EH (cell line): ENCODE measurements at places on chromosomes 4 and X.

DNA sequence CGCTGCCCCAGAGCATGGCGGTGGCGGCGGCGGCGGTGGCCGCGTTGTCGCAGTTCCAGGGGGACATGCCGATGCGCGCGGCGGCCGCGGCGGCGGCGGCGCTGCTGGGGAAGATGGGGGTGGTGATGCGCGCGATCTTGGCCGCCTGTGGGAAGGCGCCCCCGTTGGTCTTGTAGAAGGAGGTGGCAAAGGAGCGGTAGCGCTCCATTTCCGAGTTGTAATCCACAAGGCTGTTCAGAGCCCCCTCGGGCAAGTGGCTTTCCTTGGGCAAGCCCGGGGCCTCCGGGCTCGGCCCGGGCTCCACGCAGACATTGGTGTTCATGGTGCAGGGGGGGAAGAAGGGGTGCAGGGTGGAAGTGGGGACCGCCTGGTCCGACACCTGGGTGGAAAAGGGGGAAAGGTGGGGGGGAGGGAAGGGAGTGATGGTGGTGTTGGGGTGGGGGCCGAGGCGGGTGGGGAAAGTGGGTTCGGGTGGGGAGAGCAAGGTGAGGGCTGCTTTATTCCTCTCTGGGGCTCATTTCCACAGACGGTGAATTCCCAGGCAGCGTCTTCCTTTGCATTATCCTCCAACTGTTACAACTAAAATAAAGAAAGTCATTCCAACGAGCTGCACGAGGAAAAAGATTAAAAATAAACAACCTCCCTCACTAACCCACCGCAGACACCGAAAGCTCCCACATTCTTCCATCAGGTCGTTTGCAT, 3.1 kb downstream of the CXXC4 start:
- DNase-seq: peak; percentile 18

- DNase-seq: no peak
Observed at GRCh38 chr4:1614854-1615595, 69.1 kb downstream of the FAM53A start.

DNA sequence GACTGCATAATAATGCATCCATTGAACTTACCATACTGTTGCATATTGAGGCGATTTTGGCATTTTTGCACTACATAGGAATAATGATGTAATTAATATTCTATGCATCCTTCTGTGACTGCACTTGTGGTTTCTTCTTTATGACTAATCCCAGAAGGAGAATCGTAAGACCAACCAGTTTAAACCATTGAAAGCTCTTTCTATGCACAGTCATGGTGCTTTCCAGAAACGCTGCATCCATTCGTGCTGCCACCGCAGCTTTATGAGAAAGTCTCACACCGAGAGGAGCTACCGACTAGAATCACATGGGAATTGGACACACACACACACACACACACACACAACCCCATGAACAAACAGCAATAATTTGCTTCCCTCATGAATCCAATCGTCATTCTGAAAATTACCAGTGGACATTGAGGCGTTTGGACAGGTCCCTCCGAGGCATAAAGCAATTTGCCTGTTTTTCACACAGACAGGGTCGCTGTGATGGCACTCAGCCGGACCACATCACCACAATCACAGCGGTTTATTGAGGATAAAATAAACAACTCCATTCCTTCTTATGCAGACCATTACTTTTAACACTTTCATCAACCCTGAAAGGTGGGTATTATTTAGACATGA, 64.2 kb downstream of the PACRGL start:
- peak; percentile 3 for DNase-seq

DNA sequence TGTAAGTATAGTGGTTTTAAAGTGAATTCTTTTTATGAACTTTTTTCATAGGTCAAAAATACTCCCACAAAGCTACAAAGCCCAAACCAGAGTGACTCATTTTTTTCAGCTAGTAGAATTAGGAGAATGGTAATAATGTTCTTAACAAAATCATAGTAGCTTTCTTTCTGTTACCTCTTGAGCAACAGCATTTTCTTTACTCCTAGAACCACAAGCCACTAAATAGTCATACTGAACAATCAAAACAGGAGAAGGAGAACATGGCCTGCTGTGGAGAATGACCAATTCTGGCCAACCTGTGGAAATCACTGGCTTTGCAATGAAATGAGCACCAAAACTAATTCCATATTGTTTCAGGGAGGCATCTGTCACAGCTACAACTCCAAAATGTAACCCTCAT, 112.9 kb downstream of the AMMECR1 start:
- DNase-seq: peak; percentile 86

DNA sequence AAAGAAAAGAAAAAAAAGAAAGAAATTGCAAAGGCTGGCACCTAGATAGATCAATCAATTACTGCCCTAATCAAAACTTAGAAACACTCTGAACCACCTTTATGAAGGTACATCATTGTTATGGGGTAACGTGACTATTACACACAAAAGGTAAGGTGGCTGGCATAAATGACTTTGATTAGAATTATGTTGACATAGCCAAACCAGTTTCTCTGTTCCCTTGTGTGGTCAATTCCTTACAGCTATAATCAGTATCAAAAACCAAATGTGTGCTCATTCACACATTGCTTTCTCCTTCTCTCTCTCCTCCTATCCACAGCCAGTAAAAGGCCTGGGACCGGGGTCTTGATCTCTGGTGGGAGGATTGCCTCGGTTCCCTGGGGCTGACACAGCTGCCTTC, 48.7 kb downstream of the RHOH start:
- DNase-seq: no peak
